ENCODE measurements at places on chromosomes 11 and 22.
A peak's percentile ranks its signal among the peaks of the same experiment; 100 is the strongest.

GRCh38 chr11:119999220-119999619 lies 138.7 kb downstream of the TRIM29 start:
- no peak for DNase-seq

- DNase-seq = peak; percentile 90
Observed at GRCh38 chr11:64230171-64230984, at the start of gene DNAJC4. Gene DNAJC4, plus strand, starts transcription at chr11:64230548. Its CDS starts 307 bp downstream, at chr11:64230855.

DNA sequence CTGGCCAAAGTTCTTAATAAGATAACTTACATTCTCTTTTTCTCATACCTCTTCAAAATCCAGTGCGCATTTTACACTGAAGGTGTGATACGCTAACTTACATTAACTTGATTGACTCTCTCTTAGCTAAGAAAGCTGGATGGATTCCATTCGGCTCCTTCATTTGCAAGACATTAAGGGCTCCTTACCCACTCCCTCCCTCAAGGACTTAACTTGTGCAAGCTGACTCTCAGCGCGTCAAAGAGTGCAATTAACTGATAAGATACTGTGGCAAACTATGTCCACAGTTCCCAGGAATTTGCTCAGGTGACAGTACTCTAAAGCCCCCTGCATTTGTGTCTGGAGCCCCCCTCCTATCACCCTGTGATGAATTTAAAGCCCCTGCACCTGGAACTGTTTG lies 6.4 kb upstream of the RFPL1 start:
- no peak for DNase-seq

- no peak for DNase-seq
Observed at GRCh38 chr11:77170107-77170506, 42.1 kb downstream of the MYO7A start.

GRCh38 chr11:126337126-126337473 lies 18.4 kb upstream of the ST3GAL4 start:
- DNase-seq = no peak

DNA sequence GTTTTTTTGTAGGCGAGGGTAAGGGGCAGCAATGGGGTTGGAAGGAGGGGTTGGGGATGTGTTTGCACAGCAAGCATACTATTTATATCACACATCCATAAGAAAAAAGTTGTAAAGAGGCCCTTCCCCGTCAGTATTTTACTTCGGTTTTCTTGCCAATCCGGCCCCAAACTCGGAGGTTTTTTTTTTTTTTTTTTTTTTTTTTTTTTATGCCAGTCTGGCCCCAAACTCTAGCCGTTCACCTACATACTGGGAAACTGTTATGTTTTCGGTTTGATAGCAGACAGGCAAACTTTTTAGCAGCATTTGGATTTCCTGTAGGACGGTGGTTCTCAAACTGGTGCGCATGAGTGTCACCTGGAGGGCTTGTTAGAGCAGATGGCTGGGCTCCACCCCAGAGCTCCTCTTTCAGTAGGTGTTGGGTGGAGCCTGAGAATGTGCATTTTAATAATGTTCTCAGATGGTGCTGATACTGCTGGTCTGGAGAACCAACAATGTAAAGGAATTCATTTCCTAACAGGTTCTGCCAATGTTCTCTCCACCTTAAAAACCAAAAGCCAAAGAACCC lies 76.5 kb upstream of the ZBED5 start:
- no peak for DNase-seq

GRCh38 chr22:20644071-20644642 lies 129.8 kb upstream of the SERPIND1 start:
- no peak for DNase-seq

- no peak for DNase-seq
Observed at GRCh38 chr22:36865346-36865745, 4.5 kb downstream of the NCF4 start.

GRCh38 chr22:46075764-46076531 lies 74.4 kb upstream of the PPARA start:
- DNase-seq = no peak

DNA sequence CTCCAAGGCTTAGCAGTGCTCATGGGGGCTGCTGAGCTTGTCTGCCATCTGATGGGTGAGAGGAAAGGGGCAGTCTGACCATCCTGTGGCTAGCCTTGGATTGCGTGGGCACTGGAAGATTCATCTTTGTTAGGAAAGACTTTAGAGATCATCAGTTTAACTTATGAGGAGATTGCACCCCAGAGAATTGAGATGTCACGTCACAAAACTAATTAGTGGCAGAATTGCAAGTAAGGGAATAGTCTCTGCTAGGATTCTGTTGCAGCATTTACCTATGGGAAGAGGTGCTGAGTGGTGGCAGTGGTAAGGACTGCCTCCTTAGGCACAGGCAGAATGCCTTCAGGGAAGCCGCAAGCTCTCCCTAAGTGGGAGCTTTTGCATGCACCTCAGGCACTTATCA lies 42.8 kb upstream of the HSPA8 start:
- no peak for DNase-seq

DNA sequence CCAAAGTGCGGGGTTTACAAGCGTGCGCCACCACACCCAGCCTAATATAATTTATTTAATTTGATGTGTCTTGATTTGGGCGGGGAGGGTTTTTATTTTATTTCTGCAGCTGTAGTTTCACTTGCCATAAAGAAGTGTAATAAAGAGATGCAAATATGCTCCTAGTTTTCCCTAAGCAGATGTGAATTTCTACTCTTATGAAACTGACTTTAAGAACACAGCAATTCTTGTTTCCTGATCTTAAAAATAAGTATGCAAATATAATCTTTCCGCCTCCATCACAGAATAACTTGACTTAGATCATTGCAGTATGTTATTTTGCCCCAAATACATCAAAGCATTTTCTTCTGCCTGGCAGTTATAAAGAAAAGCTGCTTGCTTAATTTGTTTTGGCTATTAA lies 4.4 kb downstream of the SPCS2 start:
- no peak for DNase-seq

GRCh38 chr11:103662880-103663279 lies 373.6 kb upstream of the DDI1 start:
- DNase-seq = no peak

GRCh38 chr11:123742031-123742723 lies 717 bp upstream of the ZNF202 start:
- no peak for DNase-seq

DNA sequence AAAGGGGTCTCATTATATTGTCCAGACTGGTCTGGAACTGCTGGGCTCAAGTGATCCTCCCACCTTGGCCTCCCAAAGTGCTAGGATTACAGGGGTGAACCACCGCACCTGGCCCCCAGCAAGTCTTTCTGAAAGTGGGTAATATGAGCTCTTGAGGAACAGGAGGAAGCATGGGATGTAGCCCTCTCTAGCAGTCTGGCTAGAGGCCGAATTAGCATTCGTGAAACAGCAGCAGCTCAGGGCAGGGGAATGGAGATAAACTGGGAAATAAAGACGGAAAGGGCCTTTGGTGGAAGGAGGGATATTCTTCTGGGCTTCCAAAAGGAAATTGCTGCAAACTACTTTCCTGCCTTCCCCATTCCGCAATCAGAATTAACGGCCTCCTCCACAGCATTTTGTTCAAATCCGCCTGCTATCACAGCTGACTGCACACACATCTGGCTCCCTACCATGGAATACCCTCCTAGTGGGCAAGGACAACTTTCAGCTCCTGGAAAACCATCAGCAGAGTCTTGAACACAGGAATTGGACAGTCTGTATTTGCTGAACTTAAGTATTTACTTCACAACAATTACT lies 44.3 kb downstream of the MICAL3 start:
- DNase-seq = no peak

DNA sequence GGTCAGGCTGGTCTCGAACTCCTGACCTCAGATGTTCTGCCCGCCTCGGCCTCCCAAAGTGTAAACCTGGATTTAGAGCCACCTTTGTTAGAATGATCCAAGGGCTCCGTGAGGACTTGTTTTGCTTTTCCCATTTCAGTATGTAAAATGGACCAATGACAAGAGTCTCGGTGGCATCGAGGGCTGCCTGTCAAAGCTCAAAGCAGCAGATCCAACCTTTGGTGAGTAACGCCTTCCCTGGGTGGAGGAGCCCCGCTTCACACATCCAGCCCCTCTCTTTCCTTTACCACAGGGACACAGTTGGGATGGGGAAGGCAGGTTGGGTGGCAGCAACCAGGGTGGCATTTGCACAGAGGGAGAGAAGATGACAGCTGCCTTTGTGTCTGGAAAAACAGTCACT lies 4.4 kb downstream of the TTC38 start:
- no peak for DNase-seq

GRCh38 chr11:76094740-76095139 lies 111.6 kb downstream of the WNT11 start:
- DNase-seq = no peak

GRCh38 chr22:38201371-38201710 lies 453 bp upstream of the MAFF start:
- DNase-seq = no peak

- DNase-seq = peak; percentile 92
Observed at GRCh38 chr11:12149672-12150225, 39.4 kb downstream of the MICAL2 start.

DNA sequence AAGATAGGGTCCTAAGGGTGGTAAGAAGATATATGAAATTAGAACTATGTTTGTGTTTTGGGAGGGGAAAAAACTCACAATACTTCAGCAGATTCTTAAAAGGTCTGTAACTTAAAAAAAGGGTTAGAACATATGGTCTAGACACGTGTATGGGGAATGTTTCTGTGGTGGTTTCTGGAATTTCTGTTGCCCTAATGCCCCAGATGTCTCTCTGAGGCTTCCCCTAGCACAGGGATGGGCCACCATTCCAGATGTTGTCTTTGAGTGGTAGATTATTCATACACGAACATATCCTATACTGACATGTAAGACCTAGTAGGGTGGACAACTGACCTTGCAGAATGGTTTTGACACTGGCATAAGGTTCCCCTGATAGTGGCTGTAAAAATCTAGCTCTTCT lies 26.2 kb downstream of the EHF start:
- DNase-seq = no peak

DNA sequence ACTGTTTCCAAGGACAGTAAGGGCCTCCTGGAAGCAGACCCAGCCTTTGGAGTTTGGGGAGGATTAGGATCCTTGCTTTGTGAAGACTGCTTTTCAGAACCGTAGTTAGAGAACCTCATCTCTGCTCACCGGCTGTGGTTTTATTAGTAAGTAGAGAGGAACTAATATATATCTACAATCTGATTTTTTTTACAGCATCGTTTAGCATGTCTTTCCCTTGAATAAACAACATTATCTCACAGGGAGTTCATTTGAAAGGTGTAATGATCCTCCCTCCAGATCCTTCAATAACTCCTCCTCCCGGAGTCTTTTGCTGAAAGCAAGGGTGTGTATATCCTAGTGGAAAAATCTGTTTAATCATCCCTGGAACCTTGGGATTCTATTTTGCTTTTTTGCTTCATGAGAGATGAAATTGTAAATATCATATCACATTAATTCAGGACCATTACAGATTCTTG lies 132.7 kb downstream of the DBX1 start:
- DNase-seq = no peak

GRCh38 chr11:57903011-57903410 lies 120.7 kb upstream of the OR9Q1 start:
- DNase-seq = no peak

GRCh38 chr11:130074736-130075135 lies 5.0 kb downstream of the APLP2 start:
- DNase-seq = no peak

DNA sequence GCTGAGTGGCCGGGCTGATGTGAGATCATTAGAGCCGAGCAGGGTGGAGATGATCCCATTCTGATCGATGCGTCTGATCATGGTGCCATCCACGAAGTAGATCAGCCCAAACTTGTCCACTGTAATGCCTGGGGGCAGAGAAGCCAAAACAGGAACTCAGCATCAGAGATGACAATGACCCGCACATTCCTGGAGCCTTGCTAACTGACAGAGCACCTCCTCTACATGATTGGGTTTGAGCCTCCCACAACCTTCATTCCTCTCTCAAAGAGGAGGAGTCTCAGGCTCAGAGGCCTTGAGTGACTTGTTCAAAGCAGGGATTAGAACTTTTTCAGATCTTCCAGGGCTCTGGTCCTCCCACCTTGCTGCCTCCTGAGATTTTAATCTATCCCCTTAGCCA lies 133.7 kb upstream of the NARS2 start:
- no peak for DNase-seq

DNA sequence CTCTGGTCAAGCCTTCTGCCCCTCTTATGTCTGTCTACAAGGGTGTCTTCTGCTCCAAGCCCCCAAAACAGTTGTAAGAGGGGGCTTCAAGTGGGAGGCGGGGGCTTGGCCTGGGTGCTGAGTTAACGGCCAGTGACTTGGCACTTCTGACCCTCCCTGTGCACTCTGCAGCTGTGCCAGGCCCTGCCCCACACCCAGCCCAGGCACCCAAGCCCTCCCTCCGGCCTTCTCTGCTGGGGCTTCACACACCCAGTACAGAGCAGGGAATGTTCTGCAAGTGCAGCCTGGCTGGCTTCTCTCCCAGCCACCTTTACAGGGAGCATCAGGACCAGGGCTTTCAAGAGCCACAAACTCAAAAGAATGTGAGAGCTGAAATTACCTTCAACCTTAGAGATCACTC lies 3.8 kb downstream of the TMEM121B start:
- no peak for DNase-seq

- DNase-seq = no peak
Observed at GRCh38 chr11:47571895-47572294, 6.5 kb downstream of the PTPMT1 start.

Data from activated CD4-positive, alpha-beta T cell treated with anti-CD3 and anti-CD28 coated beads, Interleukin-2, amount 50 U/mL, for 16 hours (primary cell).